ENCODE measurements at places on chromosomes 11 and 22.

GRCh38 chr22:19728271-19728670 lies 4.9 kb downstream of the GP1BB start:
- DNase-seq = no peak

- no peak for DNase-seq
Observed at GRCh38 chr22:41908411-41909309, 6.2 kb downstream of the SHISA8 start.

DNA sequence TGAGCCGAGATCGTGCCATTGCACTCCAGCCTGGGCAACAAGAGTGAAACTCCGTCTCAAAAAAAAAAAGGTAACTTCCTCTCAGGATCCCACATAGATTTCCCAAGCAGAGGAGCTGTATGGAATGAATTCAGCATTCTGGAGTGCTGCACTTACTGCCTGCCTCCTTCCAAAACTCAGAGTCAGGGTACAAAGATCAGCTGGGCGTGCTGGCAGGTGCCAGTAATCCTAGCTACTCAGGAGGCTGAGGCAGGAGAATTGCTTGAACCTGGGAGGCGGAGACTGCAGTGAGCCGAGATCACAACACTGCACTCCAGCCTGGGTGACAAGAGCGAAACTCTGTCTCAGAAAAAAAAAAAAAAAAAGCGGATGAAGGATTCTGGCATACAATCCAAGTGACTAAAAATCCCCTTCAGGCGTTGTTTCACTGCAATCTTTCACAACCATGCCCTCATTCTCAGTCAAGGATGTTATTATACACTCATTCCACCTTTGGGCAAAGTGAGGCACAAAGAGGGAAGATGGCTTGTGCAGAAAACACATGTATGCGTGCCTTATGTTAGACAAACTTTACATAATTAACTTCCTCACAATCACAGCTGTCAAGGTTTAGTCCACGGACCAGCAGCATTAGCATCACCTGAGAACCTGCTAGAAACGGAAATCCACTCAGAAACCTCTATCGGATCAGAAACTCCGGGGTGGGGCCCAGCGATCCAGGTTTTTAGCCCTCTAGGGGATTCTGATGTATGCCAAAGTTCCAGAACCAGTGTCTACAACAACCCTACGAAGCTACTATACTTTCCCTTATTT lies 1.1 kb upstream of the NOL12 start:
- DNase-seq = no peak

- DNase-seq = no peak
Observed at GRCh38 chr11:19345848-19346681, 105.3 kb upstream of the E2F8 start.

DNA sequence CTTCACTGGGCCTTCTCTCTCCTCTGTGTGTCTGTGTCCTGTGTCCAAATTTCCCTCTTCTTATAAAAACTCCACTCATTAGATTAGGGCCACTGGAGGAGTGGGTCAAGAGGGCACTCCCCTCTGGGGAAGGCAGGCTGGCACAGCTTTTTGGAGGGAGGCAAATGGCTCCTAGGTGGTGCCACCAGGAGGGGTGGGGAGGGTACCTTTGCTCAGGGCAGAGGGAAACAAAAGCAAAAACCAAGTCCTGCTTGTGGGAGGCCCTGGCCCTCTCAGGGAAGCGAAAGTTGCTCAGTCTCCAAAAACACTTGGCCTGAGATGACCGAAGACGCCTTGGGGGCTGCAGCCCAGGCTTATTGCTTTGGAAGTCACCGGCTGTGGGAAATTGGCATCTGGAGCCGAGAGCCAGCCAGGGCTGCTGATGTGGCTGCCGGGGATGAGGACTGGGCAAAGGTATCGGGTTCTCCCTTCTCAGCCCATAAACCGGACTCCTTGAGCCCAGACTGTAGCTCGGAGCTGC lies 48.2 kb upstream of the ANO1 start:
- no peak for DNase-seq

GRCh38 chr11:83310718-83311117 lies 24.6 kb upstream of the CCDC90B start:
- DNase-seq = no peak

DNA sequence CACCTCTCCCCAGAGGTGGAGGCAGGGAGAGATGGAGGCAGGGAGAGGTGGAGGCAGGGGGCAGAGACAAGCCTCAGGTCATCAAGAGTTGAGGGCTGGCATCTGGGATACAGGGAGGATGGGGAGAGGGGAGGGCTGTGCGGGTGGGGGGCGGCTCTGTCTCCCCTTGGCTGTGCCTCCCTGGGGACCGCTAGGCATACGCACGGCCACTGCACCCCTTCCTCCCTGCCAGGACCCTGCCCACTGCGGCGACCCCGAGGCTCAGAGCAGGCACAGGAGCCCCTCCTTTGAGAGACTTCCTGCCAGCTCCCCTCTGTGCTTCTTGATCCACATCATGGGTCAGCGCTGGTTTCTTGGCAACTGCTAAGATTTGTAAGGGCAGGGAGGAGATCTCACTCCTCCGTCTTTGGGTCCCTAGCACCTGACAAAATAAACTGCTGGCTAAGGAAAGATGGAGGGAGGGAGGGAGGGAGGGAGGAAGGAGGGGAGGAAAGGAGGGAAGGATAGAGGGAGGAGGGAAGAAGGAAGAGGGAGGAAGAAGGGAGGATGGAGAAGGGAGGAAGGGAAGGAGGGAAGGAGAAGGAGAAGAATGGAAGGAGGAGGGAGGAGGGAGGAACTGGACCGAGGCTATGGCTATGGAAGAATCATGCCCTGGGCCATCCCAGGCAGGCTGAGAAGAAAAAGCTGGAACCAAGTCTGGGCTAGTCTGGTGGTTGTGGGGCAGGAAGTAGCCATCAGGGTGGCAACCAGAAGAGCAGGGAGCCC lies 18.5 kb downstream of the PRR33 start:
- DNase-seq = no peak

GRCh38 chr11:5531053-5531831 lies 14.7 kb upstream of the UBQLNL start:
- DNase-seq = no peak

- DNase-seq = no peak
Observed at GRCh38 chr11:82080160-82080559, 653.5 kb downstream of the FAM181B start.

DNA sequence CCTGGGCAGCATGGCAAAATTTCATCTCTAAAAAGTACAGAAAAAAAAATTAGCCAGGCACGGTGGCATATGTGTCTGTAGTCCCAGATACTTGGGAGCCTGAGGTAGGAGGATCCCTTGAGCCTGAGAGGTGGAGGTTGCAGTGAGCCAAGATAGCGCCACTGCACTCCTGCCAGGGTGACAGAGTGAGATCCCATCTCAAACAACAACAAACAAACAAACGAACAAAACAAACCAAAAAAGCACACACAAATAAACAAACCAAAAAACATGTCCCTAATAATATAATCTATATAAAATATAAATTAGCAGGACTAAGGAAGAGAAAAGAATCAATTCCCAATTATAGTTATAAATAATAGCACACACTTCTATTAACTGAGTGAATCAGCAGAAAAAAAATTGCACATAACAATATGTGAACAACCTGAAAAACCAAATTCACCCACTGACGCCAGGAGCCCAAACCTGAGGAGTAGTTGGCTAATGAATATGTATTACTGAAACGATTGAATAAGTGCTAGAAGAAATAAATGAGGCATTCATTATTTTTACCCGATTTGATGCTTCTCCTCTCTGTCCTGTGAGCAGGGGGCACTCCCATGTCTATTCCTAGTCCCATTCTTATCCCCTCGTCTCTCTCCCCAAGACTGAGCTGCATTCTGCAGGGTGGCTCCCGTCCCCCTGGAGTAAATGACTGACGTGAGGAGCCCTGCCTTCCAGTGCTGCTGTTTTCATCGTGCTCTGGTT lies 108.2 kb upstream of the TOP3B start:
- no peak for DNase-seq

- DNase-seq = no peak
Observed at GRCh38 chr11:61950035-61950547, at the start of gene BEST1. TSS of gene BEST1 (plus strand) at chr11:61950351. CDS start at chr11:61951807, 1,456 bp downstream.
